ENCODE measurements at places on chromosomes 3 and 15. TPM values are rescaled to one million over a fixed set of nuclear protein-coding genes. Genes with fewer than 3 reads are reported as not detected.

RUVBL1 gene
- total RNA-seq: 37.2 TPM

BCL2A1 gene
- 33.6 TPM for total RNA-seq

GPR15 gene
- 40.6 TPM for total RNA-seq

CAPN7 gene
- 52.3 TPM for total RNA-seq

Data from activated naive CD8-positive, alpha-beta T cell treated with anti-CD3 and anti-CD28 coated beads, Interleukin-2, amount 10 ng/mL, durations not matched to agents 7 days and 5 days (primary cell).